GM04503 (cell line): ENCODE measurements at places on chromosomes 1 and 21.

DNA sequence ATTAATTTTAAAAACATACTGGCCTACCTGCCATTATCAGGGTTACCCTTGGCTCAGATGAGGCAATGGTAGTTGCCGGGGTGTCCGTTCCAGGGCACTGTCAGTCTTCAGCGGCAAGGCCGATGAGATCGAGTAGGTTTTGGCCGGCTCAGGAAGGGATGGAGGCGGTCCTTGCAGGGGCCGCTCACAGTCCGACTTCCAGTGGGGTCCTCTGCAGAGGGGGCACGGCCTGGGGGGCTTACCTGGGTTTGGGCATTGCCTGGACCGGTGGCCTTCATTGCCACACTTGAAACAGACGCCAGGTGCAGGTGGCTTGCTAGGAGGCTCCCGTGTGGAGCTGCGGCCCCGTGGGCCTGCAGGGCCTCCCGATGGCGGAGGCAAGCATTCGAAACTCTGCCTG lies 2.5 kb downstream of the ERVH48-1 start:
- DNase-seq = no peak

DNA sequence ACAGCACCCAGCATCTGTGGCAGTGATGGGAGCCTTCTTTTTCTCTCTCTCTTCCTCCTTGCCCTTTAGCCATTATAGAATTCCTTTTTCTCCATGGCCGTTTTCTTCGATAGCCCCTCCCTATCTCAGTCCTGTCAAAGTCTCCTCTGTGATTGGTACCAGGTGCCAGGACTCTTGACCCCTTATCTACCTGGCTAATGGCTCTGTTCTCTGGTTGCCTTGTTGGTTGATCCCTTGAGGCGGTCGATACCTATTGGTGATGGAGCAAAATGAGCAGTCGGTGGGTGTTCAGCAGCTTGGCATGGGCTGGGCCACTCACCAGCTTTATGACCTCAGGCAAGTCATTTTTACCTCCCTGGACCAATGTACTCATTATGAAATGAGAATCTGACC lies 2.0 kb downstream of the ATF3 start:
- no peak for DNase-seq

GRCh38 chr1:116062201-116062600 lies 49.0 kb upstream of the MAB21L3 start:
- no peak for DNase-seq

- no peak for DNase-seq
Measured at GRCh38 chr1:26145041-26145959, 13.6 kb upstream of the FAM110D start.
